T follicular helper cell (primary cell): ENCODE measurements at places on chromosomes 2 and 18.

- peak; percentile 68 for DNase-seq
These were observed 37.0 kb downstream of the NIFK start for GRCh38 chr2:121699421-121700333.

DNA sequence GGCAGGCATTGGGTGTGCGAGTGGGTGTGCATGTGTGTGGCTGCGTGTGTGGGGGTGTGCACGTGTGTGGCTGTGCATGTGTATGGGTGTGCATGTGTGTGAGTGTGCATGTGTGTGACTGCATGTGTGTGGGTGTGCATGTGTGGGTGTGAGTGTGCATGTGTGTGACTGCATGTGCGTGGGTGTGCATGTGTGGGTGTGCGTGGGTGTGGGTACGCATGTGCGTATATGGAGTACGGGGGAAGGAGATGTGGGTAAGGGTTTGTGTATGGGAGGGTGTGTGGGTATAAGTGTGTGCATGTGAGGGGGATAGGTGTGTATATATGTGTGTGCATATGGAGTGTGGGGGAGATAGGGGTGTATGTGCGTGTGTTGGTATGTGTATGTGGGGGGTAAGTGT is 136.4 kb downstream of the FAM210A start:
- DNase-seq: no peak

DNA sequence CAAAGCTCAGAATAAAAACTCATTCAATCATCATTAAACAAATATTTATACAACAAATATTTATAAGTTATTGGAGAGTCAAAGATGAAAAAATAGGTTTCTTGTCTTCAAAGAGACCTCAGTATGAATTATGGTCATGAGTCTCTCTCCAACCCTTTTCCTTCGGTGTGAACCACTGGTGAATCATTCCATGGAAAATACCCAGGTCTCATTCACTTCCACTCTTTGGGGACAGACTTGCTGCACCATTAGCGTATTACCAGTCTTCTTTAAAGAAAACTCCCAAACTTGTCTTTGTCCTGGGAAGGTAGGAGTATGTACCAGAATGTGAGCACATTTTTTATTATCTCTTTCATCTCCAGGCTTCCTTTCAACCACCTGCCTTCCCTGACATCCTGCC is 257.4 kb upstream of the RBMS1 start:
- DNase-seq: no peak

GRCh38 chr2:220478305-220479058 is 851.1 kb downstream of the SLC4A3 start:
- DNase-seq: no peak

- no peak for DNase-seq
These were observed 145.2 kb downstream of the MGAT5 start for GRCh38 chr2:134399096-134399495.

DNA sequence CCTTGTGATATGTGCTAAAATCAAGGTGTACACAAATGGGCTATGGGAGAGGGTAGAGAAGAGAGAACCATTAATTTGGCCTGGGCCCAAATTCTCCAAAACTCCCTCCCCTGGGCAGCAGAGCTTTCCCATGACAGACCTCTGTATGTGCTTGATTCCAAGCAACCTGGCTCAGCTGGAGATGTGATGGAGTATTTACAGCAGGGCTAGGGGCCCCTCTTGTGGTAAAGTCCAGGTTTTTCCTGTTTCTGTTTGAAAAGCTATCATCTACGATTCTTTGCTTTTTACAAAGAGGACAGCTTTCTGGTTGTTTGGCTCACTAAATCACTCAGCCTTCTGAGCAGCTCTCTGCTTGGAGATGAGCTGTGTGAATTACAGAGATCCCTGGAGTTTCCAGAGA is 40.3 kb downstream of the KCNS3 start:
- no peak for DNase-seq

- DNase-seq: no peak
These were observed 146.3 kb upstream of the RIOK3 start for GRCh38 chr18:23306822-23307221.

- DNase-seq: no peak
These were observed 37.5 kb downstream of the SLC39A10 start for GRCh38 chr2:195694553-195694952.

- no peak for DNase-seq
These were observed 201.8 kb downstream of the ZFP36L2 start for GRCh38 chr2:43024515-43025011.

DNA sequence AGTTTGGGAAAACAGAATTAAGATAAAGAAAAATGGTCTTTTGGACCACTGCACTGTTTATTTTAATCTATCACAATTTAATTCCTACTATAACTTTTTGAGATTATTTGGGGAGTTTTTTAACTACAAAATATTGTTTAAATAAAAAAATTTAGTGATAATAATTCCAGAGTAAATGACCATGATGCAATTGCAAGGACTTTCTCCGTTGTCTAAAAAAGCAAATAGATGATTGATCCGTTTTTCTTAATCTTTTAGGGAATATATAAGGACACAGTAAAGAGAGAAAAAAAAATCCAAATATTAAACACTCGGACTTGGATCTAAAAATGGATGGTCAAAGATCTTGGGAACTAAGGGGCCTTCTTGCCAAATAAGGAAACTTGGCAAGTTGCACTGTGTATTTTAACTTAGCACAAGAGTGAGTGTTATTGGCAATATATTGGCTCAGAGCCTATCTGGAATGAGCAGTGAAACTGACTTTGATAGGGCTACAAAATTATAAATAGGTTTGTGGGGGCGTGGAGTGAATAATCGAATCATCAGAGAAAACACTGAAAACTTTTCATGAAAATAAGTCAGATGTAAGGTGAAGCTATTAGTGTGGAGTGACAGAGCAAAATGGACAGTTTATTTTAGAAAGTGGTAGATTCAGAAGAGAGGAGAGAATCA is 2.0 kb downstream of the MAP3K20 start:
- DNase-seq: no peak

GRCh38 chr2:12169721-12170120 is 423.3 kb downstream of the LPIN1 start:
- no peak for DNase-seq

DNA sequence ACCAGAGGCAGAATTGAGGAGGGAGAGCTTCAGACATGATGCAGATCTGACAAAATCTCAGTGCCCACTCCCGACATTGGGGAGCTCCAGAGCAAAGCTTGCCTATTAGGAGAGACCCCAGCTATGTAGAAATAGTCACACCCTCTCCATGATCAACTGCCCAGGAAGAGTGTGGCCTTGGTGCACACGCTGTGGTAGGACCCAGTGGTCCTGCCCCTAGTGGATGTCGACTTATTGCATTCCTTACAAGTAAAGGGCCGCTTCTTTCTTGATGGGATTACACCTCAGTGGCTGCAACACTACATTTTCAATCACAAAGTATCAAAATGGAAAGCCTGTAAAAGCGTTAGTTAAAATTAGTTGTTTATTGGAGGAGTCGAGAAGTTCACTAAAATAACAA is 64.2 kb downstream of the VRK2 start:
- DNase-seq: no peak

- DNase-seq: no peak
These were observed 2.6 kb upstream of the ZFP36L2 start for GRCh38 chr2:43228756-43229659.

GRCh38 chr18:48785091-48785614 is 165.6 kb downstream of the SMAD7 start:
- no peak for DNase-seq

DNA sequence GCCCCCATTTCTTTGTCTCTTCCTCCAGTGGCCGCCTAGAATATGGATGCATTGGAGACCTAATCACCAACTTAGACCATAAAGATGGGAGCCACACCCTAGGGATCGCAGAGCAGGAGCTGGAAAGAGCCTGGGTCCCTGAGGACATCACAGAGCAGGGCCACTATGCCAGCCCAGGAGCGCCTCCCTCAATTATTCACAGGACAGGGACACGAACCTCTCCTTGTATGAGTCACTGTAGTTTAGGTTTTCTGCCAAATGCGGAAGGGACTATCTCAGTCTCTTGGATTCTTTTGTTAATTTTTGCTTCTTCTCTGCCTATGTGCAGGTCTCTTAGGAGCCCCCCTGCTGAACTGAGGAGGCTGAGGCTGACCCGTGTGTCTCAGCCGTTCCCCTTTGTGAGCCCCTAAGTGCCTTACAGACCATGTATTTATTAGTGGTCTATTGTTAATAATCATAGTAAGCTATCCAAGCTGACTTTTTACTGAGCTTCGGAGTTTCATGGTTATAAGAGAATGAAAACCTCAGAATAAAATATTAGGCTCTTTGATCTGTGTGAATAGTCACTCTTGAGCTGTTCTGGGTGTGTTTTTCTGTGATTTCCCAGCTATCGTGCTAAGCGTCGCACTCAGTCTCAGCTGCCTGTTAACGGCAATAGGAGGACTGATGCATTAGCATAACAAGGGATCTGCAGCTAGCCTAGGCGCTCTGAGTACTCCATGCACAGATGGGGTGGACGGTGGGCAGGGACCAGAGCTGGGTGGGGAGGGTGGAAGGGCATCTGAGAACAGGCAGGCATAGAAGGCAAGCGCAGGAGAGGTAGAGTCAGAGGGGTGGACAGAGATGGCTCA is 12.7 kb upstream of the PTPN4 start:
- no peak for DNase-seq

GRCh38 chr2:230814616-230815015 is 50.1 kb upstream of the ITM2C start:
- no peak for DNase-seq

DNA sequence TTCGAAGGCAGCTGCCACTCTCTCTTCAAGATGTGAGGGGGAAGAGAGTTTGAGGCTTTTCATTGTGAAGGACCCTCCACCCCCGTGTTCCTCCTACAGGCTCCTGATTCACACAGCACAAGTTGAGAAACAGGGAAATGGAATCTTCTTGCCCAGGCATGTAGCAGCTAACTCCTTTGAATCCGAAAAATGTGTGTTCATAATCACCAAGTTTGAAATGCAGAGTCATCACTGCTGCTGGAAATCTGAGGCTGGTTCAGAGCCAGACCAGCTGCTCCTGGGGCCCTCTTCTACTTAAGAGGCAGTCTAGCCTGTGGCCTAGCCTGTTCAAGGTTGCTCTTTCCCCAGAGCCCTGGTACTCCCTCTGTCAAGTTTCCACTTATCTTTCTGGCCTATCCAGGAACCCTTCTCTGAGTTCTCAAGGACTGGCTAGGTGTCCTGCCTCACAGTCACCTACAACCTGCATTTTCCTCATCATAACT is 166.4 kb downstream of the TMEM247 start:
- DNase-seq: no peak

DNA sequence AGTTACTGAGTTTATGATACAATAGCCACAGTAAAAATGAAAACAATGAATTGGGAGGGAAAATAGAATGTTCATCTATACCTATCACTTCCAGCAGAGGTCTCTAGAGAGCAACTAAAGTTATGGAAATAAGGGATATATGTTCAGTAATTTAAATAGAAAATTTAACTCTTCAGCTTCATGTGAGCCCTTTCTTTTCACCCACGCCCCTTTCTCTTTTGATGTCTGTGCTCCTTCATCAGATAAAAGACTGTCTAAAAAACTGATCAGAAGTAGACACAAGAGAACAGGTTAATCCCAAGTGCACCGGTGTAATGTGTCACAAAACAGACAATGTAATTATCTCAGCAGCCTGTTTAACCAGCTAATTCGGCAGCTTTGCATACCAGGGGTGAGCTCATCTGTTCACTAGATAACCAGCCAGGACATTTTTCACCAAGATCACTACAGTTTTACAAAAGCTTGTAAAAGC is 238.5 kb upstream of the ERBB4 start:
- DNase-seq: no peak

DNA sequence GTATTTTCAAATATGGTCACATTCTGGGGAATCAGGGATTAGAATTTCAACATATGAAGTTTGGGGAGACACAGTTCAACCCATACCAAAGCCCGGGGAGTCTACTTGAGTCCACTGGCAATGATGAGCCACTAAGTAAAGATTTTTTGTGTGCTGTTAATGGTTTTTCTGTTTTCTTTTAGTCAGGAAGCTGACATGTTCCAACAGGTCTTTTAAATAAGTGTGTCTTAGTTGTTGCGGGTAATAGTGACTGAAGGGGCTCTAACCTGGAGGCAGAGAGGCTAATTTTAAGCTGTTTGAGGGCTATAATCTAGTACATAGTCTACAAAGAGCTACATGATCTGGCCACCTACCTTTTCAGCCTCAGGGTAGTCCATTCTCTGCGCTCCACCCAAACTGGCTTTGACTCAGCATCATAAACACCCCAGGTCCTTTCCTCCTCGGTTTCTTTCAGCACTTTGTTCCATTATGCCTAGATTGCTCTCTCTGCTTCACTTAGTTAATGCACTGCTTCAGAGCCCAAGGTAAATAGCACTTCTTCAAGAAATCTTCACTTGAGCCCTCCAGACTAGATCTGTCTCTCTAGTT is 17.6 kb upstream of the UBE2E3 start:
- no peak for DNase-seq

DNA sequence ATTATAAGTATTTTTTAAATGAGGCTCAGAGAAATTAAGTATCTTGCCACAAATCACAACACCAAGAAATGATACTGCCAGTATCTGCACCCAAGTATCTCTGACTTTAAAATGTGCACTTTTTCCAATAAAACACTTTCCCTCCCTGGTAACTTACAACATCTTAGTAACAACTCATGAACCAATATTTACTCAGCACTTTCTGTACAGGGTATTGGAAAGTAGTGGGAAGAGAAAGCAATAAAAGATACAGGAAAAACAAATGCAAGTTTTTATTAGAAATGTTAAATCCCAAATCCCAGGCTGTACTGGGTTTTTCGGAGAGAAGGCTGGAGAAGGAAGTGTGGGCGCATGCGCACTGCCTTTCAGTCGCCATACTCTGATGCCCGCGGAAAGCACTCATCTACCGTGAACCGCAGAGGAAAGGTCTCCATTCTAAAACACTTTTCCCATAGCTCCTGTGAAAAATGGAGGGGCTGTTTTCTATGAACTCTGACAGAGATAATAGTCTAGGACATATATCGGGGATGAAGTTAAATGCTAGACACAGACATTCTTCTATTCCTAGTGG is 52.1 kb downstream of the L3MBTL4 start:
- no peak for DNase-seq

GRCh38 chr2:233354971-233355574 is 779 bp downstream of the DGKD start:
- DNase-seq: no peak

- no peak for DNase-seq
These were observed 68.1 kb upstream of the ZNF804A start for GRCh38 chr2:184530239-184530638.

GRCh38 chr2:113967272-113967671 is 77.4 kb downstream of the ACTR3 start:
- DNase-seq: no peak

DNA sequence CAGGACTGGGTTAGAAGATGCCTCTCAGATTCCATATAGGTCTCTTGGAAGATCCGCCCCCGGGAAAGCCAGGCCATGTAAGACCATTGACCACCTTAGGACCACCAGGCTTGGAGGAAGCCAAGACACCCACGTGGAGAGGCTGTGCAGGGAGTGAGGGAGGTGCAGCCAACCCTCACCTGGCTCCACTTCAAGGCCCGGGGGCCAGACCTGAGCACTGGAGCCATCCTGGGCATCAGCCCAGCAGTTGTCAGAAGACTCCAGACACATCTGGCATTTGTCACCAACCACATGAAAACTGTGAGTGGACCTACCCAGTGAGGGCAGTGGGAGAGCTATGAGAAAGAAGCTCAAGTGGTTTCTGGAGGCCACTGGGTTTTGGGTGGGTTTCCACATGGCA is 214.4 kb downstream of the MYT1L start:
- DNase-seq: no peak

GRCh38 chr2:230319211-230319862 is 7.7 kb upstream of the SP140L start:
- DNase-seq: peak; percentile 55

GRCh38 chr2:59232394-59233165 is 991.5 kb upstream of the FANCL start:
- no peak for DNase-seq
